Fibroblast of the aortic adventitia (primary cell): ENCODE measurements at places on chromosomes 2 and 18.

DNA sequence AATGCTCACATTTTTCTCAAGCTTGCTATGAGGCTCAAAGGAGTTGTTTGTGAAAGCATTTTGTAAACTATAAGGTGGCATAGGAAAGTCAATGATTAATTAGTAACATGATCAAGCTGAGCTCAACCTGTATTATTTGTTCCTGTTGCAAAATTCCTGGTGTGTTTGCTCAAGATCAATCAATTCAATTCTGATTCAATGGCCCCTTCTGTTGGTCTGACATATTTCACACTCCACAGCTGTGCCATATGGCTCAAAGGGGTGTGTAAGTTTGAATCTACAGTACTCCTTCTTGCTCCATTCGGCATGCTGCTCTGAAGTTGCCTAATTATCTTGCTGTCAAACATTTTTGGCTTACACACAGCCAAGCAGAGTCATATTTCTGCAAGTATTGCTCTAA lies 341.6 kb upstream of the LRP1B start:
- DNase-seq = no peak

DNA sequence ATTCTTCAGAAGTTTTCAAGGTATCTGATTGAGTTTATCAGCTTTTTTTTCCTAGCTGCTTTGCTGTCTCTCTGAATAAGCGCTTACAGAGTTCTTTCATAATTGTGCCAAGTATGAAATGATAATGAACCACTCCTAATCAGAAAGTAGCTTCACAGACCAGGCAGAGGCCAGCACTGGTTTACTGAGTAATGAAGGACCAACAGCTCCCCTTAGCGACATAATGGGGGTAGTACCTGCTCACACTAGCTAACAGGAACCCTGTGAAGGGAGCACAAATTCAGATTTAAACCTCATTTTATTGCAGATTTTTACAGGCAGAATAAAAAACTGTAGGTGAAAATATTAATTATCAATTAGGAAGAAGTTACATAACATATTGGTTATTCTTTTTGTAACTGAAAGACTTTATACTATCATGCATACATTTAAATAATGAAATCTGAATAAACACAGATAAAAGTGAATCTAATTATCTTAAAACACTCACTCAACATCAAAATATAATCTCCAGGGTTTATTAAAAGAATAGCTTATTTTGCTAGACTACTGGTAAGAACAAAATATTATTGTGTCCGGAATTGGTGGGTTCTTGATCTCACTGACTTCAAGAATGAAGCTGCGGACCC lies 53.7 kb upstream of the LRRC30 start:
- peak; percentile 63 for DNase-seq

GRCh38 chr18:76131738-76132137 lies 363.3 kb downstream of the ZNF516 start:
- DNase-seq = peak; percentile 36

DNA sequence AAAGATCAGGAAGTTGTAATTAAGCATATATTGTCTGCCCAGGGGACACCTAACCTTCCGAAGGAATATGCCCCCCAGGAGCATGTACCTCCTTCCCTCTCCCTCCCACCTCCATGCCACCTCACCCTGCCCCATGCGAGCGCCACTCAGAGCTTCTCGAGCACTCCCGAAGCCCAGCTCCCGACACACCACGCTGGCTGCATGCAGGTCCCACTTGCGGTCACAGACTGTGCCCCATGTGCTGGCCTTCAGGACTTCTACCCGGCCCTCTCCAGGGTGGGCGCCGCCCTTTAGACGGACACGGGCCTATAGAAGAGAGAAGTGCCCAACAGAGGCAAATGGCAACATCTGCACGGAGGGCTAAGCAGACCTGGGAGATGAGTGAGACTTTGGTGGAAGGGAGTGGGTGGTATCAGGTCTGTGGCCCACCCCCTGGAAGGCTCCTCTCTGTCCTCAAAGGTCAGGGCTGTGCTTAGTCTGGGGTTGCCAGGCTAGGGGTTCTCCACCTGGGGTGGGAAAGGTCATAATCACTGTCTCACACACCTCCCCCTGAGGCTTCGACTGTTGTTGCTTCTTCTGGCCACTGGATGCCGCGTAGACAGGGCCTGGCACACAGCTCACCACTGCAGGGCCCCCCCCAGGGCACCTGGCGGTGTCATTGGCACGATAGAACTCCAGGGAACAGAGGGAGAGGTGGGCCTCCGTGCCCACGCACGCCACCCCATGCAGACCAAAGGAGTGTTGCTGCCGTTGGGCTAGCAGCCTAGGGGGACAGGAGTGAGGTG lies 6.6 kb downstream of the HTRA2 start:
- DNase-seq = no peak

DNA sequence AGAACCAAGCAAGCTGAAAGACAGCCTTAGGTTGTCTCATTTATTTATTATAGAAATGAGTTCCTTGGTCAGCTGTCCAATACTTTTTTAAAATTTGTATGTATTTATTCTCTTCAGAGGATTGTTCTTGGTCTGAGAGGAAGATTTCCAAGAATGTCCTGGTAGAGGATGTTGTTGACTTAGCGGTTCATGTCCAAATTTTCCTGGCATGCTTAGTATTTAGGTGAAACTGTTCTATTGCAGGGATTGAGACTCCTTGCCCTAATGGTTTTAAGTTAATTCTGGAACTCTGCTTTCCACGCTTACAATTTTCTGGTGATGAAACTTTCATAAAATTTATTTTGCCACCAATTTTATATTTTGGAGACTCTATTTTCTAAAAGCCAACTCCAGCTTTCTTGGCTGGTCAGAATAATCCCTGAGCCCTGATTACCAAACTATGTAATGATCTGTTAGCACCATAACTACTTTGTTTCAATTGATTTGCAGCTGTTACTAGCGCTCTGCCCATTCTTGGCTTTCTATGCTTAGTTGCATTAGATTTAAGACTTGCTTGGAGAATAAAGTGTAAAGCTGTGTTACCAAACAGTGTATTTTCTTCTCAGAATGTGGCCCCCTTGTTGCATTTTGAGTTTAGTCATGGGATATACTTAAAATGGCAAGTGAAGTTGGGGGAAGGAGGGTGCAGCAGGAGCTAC lies 1868.8 kb upstream of the CELF4 start:
- DNase-seq = no peak

GRCh38 chr2:29074411-29074810 lies at the start of gene PCARE:
Gene PCARE (minus strand): TSS chr2:29074523. CDS start chr2:29074261, 262 bp downstream.
- DNase-seq = no peak
